EL (cell line): ENCODE measurements at places on chromosomes 12 and 14.

DNA sequence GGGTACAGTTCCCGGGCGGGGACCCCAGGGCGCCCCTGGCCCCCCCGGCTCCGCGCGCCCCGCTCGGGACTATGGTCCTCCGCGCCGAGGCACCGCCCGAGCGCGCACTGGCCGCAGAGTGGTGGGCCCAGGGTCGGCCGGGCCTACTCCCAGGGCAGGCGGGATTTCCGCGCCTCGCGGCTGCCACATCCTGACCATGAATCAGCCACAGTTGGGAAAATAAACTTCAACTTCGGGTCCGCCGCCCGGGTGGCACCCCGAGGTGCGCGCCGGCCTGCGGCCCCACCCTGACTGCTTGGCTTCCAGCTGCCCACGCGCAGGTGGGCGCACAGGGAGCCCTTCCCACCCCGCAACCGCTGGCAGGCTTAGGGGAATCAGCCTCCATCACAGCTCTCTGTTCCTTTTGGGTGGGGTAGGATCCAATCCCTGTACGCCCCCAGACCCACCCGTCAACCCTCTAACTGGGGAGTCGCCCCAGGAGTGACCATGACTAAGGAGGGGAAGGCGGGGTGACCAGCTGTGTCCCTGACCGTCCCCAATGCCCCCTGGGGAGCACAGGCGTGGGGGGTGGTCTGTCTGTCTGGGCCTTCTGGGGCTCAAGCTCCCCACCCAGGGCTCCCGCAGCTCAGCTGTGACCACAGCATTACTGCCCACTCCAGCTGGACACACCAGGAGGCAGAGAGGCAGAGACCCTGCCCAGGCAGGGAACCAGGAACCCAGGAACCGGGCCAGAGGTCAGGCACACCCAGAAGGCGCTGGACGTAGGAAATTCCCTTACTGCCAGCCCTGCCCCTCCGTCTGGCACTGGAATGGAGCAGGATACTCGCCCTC lies 678 bp downstream of the INF2 start:
- peak; percentile 40 for DNase-seq

DNA sequence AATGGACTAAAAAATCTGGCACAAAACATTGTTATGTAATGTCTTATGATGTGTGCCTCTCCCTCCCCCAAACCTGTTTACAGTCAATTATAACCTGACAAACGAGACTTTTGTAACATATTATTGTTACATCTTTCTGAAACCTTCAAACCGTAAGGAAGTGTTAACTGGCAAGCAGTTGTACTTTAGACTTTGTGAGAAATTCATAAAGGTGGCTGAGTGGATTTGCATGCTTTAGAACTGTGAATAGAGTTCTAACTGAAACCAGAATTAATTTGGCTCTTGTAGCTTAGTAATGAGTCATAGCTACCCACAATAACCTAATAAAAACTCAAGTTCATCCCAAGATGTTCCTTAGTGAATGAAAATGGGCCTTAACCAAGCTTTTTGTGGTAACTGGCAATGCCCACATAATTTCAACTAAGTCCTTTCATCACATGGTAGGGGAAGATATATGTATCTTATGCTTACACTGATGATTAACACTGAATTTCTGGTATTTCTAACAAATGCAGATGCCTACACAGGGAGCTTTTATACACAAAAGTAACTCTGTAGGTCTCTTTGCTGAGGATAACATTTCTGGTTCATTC lies 29.7 kb downstream of the RAD9B start:
- peak; percentile 71 for DNase-seq

- no peak for DNase-seq
Measured at GRCh38 chr12:56304872-56305590, 4.9 kb upstream of the CS start.

GRCh38 chr14:101127224-101127623 lies 223.7 kb upstream of the RTL1 start:
- no peak for DNase-seq

DNA sequence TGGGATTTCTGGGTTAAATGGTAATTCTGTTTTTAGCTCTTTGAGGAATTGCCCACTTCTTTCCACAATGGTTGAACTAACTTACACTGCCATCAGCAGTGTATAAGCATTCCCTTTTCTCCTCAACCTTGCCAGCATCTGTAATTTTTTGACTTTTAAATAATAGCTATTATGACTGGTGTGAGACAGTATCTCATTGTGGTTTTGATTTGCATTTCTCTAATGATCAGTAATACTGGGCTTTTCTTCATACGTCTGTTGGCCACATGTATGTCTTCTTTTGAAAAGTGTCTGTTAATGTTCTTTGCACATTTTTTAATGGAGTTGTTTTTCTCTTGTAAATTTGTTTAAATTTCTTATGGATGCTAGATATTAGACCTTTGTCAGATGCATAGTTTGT lies 323.7 kb downstream of the CCDC91 start:
- DNase-seq = no peak

GRCh38 chr14:68603533-68604360 lies 189.1 kb downstream of the ZFP36L1 start:
- DNase-seq = no peak

DNA sequence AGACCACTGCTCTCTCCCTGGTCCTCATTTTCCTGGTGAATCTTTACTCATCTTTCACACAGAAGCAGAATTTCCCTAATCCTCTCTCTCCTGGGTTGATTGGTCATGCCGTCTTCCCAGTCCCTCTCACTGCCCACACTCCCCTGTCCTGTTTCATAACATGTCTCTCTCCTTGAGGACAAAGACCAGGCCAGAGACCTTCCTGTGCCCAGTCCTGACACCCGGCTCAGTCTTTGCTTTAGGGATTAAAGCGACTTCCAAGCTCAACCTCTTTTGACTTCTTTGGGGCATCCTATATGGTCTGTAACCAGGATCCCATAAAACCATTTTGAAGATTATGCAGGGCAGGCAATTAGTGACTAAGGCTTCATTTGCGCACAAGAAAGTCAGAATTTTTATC lies 105.5 kb downstream of the BCL11B start:
- no peak for DNase-seq

- DNase-seq = no peak
Measured at GRCh38 chr12:53179687-53180219, 769 bp upstream of the ZNF740 start.

- DNase-seq = peak; percentile 46
Measured at GRCh38 chr12:7609495-7609894, 56.2 kb downstream of the APOBEC1 start.
